ENCODE measurements at places on chromosomes 16 and 17. TPM values are rescaled to one million over a fixed set of nuclear protein-coding genes. Genes with fewer than 3 reads are reported as not detected.

Gene RHBDF1
- 25.6 TPM for total RNA-seq

Gene KRTAP17-1
- 0.33 TPM for total RNA-seq

Gene ZFP90
- total RNA-seq, result 26.2 TPM

Gene CLDN7
- total RNA-seq, result 12.4 TPM

Gene LLGL2
- 8.3 TPM for total RNA-seq

Gene STX1B
- total RNA-seq, result 0.63 TPM

Gene C17orf107
- 8.4 TPM for total RNA-seq

Gene PPP4C
- 111 TPM for total RNA-seq

Gene KRT20
- under 0.01 TPM for total RNA-seq

Gene CSH2
- total RNA-seq, result not detected

Gene MYH2
- not detected for total RNA-seq
